Stimulated activated CD4-positive, alpha-beta T cell treated with anti-CD3 and anti-CD28 coated beads, Interleukin-1b, Interleukin-23, amount 100 ng/mL, for 1 hour (primary cell): ENCODE measurements at places on chromosomes 7 and 10.

GRCh38 chr7:50962962-50963374 lies 180.3 kb upstream of the GRB10 start:
- DNase-seq = no peak

DNA sequence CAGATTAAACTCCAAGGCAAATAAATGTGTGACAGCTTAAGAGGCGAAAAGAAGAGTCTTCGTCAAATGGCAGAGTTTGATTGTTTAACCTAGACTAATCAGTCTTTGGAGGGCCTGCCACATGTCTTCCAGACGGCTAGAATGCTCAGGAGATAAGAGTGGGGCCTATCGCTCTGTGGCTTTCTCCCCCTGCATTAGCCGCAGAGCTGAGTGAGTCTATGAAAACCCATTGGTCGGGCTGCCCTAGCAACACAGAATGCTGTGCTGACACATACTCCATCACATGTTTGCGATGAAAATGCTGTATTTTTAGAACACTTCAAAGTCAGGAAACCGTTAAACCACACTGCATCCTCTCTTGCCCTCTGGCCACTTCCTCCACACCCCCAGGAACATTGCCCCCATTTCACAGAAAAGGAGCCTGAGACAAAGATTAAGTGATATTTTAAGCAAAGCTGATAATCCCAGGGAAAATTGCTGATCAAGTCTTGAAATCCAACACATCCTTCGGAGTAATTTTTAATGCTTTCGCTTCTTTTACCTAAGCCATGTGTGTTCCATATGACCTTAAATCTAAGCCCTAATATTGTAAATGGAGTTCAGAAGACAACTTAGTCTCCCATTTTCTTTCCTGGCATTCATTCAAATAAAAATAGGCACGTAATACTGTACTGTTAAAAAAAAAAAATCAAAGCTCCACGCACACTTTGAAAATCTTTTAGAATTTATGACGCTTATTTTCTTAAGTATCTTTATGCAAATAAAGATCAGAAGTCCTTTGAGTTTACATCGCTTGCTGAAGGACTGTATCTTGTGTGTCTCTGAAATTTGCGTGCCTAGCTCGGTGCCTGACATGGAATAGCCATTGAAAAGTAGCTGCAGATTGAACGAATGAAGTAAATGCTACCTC lies 161.2 kb downstream of the CELF2 start:
- DNase-seq = peak; percentile 65

DNA sequence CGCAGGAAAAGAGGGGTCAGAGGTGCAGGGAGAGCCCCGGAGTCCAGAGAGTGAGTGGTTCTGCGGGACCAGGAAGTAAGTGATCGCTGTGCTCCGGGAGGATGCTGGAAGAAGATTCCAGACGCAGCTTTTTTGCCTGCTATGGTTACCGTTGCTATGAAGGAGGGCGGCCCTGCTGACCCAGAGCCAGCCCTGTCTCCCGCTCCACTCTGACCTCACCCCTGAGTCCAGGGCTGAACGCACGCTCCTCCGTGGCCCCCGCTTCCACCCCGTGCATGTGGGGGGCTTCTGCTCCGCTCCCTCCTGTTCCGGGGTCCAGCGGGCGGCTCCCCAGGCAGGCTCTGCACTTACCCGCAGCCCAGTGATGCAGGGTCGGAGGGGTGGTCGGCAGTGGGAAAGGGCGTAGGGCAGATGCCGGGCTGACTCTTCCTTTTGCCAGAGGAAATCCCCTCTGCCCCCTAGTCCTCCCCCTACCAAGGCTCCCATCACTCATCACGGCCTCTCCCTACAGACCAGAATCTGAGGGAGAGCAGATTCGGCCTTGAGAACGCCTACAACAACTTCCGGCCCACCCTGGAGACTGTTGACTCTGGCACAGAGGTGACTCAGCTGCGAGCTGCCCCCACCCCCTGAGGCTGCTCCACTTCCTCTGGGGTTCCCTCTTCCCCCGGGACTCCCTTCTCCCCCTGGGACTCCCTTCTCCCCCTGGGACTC lies 2.7 kb upstream of the MUC17 start:
- DNase-seq = peak; percentile 31

- DNase-seq = no peak
Measured at GRCh38 chr7:79287981-79288380, 165.5 kb downstream of the MAGI2 start.

DNA sequence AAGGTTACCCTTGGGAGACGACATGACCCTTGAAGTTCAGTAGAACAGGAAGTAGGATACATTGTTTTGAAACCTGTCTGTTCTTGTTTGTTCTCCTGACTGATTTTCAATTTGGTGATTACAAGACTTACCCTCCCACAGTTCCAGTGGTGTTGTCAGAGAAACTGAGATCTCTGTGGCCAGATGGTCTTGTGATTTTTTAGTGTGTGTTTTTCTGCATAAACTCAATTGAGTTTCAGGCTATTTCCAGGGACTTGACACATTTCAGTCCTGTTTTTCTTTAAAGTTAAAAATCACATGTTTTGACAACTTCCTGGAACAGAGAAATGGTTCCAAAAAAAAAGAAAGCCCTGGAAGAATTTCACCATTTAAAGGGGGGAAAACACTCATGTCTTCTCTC lies 22.3 kb downstream of the PIK3CG start:
- DNase-seq = no peak

- DNase-seq = no peak
Measured at GRCh38 chr10:35940141-35941041, 298.3 kb upstream of the FZD8 start.
